ENCODE measurements at places on chromosomes 2 and 18.

DNA sequence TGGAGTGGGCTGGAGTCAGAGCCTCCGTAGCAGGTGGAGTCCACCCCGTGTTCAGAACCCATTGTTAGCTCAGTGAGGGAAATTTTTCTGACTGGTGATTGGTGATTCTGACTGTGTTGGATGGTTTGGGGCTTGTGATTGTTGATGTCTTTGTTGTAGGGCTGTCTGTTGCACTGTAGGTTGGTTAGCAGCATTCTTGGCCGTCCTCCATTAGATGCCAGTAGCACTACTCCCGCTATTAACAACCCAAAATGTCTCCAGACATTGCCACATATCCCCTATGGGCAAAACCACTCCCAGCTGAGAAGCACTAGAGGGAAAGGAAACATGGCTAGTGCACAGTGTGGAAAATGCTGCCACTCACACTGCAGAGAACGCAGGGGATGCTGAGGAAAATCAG, 51.7 kb downstream of the ARMC9 start:
- no peak for DNase-seq

GRCh38 chr18:57780318-57780705, 22.8 kb downstream of the ATP8B1 start:
- no peak for DNase-seq

DNA sequence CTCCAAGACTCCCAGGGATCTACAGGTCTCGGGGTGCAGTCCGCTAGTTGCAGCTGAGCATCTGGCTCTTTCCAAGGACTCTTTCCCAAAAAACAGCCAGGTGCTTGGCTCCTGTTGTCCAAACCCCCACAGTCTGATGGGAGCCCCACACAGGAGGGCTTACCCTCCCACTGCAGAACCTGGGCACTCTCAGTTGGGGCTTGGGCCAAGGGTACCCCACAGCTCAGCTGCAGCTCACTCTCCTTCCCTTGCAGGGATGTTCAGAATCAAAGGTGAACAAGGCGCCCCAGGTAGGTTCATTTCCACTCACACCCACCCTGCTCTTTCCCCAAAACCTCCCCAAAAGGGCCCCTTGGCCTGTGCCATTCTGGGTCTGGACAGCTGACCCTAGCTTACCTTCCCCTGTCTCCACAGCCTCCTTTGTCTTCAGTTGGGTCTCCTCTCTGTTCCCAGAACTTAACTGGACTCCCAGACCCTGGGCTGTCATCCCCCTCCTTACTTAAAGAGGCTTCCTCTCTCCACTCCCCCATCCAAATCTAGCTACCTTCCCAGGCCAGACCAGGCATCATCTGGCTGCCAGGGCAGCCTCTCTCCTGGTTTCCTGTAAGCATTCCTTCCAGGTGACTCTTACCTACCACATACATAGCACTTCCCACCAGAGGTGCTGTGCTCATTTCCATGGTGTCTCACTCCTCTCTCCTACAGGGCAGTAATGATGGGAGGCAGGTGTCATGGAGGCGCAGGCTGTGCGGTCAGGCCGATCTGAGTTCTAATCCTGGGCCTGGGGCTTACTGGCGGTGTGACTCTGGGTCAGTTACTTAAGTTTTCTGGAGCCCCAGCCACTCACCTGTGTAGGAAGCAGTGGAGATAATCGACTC, 29.5 kb downstream of the MARCO start:
- no peak for DNase-seq

GRCh38 chr2:130936451-130936850, 99.7 kb downstream of the ARHGEF4 start:
- DNase-seq = no peak

GRCh38 chr18:48226401-48226800, 182.8 kb downstream of the ZBTB7C start:
- no peak for DNase-seq

DNA sequence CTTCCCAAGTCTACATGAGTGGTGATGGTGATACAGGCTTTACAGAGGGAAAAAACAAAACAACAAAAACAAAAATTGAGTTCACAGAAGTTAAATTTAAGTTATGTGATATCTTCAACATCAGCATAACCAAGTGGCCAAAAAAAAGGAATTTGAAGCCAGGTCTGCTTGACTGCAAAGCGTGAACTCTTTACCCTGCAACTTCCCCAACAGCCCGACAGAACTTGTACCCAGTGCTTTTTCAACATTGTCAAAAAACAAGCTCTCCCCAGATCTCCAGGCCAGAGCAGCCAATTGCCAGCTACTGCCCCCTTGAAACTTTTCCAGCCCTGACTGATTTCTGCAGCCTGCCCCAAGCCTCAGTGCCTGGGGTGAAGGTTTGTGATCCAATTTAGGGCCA, 76.7 kb downstream of the RNF144A start:
- DNase-seq = no peak
